ENCODE measurements at places on chromosomes 5 and 9.

DNA sequence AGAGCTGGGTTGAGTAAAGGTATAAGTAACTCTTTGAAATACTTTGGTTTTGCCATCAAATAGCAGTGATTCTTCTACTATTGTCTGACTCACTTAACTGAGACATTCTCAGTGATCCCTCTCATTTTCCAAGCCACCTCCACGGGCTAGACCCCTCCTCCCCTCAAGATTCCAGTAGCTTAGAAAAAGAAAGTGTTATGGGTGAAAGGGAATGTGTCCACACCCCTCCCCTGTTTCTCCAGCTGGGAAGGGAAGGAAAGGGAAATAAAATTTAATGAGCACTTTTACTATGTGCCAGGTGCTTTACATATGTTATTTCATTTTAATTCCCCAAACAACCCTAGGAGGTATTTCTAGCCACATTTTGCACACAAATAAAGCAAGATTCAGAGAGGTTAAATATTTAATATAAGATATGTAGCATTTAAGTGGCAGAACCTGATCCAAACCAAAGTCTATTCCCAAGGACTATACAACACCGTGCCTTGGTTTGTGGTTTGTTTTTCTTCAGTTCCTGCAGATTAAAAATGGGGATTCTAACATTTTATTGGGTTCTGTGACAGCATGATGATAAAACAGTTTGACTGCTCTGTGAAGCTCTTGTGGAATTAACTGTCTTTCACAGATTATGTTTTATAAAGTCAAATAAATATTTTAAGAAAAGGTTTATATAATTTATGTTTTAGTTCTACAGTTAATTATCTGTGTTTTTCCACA is 135.9 kb downstream of the ZSWIM6 start:
- DNase-seq: no peak

- DNase-seq: no peak
These were observed 73.6 kb downstream of the ANKRD55 start for GRCh38 chr5:56159521-56159947.

- DNase-seq: no peak
These were observed 21.7 kb upstream of the LCP2 start for GRCh38 chr5:170319301-170319700.

DNA sequence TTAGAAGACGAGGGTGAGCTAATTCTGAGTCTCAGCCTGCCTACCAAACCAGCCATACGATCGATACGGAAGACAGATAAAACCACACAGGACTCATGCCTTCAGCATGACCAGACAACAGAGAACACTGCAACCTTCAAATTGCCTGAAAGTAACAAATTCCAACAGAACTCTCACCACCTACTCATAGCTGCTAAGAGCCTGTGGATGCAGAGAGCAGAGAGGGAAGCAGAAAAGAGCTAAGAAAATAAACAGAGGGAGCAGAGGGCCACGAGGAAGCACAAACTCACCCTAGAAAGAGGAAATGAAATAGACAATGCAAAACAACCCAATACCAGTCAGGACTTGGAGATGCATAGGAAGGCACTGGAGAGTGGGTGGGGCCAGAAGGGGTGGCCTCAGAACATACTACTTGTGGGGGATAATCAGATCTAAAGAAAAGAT is 86.7 kb upstream of the TAS2R1 start:
- DNase-seq: no peak

GRCh38 chr5:150448952-150449516 is 505 bp downstream of the RPS14 start:
- no peak for DNase-seq
